ENCODE measurements at places on chromosomes 4 and X. TPM values are rescaled to one million over a fixed set of nuclear protein-coding genes. Genes with fewer than 3 reads are reported as not detected.

BGN gene
- 13.4 TPM for polyA plus RNA-seq

MAGEA4 gene
- polyA plus RNA-seq, result not detected

DCAF8L2 gene
- not detected for polyA plus RNA-seq

SCML1 gene
- polyA plus RNA-seq, result 12.5 TPM

CAPN6 gene
- polyA plus RNA-seq, result 0.72 TPM

ANXA3 gene
- polyA plus RNA-seq, result 80.6 TPM

ZBTB49 gene
- 2.0 TPM for polyA plus RNA-seq

NAP1L2 gene
- 1.0 TPM for polyA plus RNA-seq

NUDT10 gene
- 0.60 TPM for polyA plus RNA-seq

CTAG1A gene
- polyA plus RNA-seq, result not detected

Data from esophagus (tissue), 2 donors.